GM12891 (cell line): ENCODE measurements at places on chromosomes 4 and X.
A peak's percentile ranks its signal among the peaks of the same experiment; 100 is the strongest.

DNA sequence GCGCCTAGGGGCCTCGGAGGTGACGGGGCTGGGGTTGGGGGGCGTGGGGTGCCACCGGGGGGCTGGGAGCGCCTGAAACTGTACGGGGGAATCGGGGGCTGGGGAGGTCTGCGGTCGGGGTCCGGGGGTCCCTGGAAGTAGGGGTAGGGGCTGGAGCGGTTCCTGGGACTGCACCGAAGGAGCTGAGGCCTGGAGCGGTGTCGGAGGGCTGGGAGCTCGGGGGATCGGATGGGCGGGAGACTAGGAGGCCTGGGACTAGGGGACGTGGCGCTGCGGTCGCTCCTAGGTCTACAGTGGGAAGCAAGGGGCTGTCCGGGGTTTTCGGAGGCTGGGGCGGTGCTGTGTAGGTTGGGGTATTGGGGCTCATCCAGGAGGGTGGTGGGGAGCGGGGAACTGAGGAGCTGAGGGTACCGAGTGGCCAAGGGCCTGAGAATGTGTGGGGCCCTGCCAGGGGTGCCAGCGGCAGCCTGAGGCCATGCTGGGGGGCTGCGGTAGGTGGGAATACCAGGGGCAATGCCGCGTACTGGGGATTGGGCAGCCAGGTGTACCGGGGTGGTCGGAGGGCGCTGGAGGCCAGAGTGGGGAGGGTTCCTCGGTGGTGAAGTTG lies 562 bp downstream of the AKAP17A start:
- no peak for DNase-seq

DNA sequence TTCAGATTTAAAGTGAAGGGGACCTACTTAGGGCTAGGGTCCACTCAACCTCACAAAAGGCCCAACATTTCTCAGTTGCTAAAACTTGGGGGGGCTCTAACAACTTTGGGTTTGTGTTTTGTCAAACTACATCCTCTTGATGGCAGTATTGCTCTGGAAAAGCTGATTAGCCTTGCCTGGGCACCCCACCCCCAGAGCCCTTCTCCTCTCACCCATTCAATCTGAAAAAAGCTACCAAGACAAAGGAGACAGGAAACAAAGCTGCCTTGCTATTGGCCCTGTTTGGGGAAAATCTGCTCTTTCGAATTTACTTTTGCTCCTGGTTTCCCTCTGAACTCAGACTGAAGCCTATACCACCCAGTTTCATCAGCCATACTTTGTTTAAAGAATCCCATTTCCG lies 195.2 kb upstream of the STK26 start:
- no peak for DNase-seq

DNA sequence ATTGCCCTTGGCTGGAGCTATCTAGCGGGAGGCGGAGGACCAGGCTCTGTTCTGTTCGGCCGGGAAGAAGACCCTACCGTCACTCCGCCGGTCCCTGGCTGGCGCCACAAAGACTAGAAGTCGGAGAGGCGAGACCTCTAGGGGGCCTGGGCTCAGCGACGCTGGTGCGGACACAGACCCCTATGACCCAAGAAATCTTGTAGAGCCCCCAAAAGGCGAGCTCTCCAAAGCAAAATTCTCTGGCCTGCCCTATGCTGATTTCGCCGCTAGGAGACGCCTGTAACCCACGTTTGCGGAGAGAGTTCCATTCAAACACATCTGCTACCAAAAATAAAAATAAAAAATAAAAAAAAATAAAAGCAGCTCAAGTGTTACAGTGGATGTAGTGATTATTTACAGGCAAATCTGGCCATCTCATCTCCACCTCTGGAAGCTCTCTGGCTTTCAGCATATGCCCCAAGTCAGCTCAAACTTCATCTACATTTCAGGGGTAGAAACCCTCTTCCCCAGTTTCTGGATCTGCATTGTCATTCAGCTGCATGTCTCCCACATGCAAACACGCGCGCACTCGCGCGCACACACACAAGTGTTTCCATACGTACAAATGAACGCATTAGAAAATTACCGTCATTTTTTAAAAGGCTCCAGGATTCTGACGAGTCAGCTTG lies 2.4 kb upstream of the PCDH10 start:
- DNase-seq, result peak; percentile 21

GRCh38 chr4:115851918-115852766 lies 738.7 kb upstream of the NDST4 start:
- DNase-seq, result peak; percentile 14

DNA sequence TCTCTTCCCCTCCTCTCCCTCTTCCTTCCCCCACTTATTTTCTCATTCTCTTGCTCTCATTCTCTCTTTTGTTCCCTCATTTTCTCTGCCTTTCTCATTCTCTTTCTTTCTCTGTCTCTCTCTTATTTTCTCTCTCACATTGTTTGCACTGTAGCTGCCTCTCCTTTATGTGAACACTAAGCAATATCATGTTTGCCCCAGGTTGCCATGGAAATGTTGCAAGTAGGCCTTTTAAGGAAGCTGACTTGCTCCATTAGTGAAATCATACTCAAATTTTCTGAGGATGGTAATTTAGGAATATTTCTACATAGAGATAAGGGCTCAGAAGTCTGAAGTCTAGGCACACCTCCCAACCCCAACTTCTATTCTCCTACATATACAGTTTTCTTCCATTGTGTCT lies 130.1 kb downstream of the EDA start:
- no peak for DNase-seq

DNA sequence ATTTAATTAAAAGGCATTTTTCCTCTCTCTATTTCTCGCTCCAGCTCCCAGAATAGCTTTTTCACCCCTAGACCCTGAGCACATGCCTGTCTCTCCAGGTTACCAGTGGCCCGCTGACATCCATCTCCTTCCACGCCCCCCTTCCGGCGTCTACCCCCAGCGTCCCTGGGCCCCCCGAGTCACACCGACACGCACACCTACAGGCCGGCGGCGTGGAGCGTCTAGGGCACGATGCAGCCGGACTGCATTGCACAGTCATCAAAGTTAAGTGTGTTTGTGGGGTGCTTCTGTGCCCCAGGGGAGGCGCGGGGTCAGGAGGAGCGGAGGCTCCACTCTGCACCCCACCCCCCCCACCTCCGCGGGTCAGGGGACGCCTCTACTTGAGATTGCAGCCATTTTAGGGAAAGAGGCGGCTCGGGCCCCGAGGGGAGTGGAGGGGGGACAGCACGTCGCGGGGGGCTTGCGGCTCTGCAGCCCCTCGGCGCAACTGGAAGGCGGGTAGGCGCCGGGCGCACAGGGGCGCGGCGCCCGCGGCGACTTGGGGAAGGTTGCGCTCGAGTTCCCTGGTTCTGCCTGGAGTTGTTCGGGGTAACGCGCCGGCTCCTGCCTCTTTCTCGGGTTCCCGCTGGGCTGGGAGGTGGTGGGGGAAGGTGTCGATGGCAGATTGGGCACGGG lies 112.7 kb downstream of the DHX15 start:
- peak; percentile 32 for DNase-seq

DNA sequence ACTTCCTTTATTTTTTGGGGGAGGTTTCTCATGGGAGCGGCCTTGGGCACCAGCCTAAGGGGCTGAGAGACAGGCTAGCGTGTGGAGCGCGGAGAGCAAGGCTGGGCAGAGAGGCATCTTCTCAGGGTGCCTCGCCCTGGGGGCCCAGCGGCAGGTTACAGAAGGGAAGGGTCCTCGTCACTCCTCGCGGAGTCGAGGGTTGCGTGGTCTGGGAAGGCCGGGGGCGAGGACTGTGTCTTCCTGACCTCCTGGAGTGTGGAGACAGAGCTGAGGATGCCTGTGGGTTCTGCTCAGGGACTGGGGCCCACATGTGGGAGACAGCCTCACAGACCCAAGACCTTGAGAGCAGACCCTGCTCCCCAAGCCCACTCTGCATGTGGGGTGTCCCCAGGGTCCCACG lies 79.6 kb upstream of the LRPAP1 start:
- DNase-seq, result no peak

- peak; percentile 55 for DNase-seq
Observed at GRCh38 chr4:152696764-152697261, 17.0 kb upstream of the TMEM154 start.

DNA sequence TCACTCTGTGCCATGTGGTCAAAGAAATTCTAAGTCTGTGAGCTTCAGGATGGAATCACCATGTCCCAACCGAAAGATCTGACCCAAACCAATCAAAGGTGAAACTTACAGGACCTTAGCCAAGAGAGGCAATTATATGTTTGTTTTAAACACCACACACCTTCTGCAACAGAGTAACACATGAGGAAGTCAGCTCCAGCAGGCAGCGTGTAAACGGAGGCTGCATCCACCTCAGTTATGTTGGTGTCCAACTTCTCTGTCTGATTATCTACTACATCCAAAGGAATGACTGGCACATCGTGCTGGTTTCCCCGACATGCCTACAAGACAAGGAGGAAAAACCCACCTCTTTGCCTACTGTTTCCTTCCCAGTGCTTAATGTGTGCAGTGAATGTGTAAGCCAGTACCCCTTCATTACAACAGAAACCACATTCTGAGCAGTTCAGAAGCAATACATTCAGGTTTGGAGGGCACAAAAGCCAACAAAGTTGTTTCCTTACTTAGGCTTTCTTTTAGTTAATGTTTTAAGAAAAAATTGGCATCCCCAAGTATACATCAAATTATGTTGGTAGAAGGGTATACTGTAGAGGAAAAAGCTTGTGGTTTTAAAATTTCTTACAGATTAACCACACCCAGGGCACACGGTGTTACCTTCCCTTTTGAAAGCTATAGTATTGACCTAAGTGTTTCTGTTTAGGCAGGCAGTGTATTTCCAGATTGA lies 12.4 kb downstream of the CASP6 start:
- no peak for DNase-seq

DNA sequence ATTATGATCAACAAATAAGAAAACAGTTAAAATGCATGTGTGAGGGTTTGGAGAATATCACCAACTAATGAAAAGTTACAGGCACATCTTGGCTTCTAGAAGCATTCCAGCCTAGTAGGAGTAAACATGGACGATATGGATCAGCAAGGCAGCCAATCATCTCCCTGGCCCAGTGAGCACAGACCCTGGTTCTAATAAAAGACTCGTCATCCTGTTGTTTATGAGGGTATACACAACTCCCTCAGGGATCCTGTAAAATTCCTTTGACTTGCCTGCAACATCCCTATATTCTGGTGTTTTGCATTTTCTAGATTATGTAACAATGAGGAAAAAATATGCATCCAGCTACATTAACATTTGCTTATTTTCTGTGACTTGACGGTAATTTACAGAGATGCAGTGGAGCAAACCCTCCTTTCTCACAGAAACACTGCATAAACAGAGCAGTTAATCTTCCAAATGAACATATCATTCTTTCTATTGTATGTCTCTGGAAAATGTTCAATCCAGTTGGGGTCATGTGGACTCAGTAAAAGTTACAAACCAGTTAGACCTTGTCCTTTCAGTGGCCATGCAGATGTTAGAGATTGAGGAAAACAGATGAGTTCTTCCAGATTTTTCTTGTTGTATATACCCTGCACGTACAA lies 88.9 kb upstream of the NDP start:
- DNase-seq, result no peak

DNA sequence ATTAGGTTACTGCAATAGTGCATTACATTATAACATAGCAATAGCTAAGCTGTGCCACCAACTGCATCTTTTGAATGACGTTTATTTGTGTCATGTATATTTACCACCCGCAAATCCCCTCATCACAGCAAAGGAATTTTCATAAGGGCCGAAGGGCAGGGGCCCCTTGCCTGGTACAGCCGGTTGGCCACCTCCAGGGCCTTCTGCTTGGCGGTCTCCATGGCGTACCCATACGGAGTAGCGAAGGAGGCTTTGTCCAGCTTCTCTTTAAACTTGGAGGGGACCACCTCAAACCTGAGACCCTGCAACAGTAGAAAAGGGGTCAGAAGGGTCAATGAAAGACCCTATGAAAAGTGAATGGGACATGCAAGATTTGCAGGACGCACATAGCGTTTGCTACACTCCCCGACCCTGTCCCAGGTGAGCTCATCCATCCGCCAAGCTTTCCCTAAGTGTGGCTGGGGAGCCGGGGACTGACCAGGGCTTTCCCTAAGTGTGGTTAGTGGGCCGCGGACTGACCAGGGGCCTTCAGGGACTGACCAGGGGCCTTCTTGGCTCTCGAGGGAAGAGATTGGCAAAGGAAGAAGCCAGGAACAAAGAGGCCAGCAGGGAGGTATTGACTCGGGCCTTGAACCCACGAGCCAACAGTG lies 10.6 kb downstream of the ASMTL start:
- DNase-seq, result no peak

DNA sequence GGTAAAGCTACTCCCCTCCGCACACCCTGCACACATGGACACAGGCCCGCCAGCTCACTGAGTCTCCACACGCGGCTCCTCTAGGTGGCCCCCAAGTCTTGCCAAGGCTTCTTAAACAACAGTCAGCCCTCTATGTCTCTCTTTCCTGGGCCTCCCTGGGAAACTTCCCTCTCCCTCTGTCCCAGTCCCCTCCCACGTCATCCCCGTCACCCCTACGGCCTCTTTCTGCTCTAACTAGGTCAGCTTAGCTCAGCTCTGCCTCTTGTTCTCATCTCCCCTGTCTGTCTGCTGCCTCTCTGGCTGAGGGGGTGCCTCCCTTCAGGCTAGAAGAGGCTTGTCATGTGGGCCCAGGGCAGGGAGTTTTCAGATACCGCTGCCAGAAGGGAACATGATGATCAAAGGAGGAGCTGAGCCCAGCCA lies 38.8 kb downstream of the SEPTIN6 start:
- DNase-seq, result no peak

DNA sequence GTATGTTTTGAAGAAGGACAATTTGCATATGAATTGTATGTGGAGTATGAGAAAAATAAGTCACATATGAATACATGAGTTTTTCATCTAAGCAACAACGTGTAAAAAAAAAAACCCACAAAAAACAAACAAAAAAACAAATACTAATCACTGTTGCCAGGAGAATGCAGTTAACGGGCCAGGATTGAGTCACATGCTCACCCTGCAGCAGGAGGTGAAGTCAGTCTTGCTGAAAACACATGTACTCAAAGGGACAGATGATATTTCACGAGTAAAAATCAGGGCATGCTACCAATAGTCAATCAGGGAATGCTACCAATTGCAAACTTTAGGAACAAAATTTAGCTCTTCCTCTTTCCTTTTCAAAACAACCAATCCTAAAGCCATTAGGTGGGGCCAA lies 10.4 kb upstream of the DCLK2 start:
- DNase-seq, result no peak

GRCh38 chr4:156515295-156515694 lies 456.3 kb downstream of the PDGFC start:
- no peak for DNase-seq

DNA sequence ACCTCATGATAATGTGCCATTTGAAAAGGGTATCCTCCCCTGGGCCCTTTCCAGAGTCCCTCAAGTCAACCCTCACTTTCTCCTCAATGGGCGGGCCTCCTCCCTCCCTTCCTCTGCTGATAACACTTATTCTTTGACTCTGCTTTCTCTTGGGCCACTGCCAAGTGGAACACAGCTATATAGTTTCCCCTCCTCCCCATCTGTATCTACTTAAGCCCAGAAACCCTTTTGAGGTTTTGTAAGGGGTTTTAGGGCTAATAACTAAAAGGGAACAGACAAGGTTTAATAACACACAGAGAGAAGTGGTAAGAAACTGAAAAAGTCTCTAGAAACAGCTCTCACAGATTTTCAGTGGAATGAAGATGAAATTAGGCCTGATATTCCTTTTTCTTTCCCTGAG lies 116.7 kb downstream of the GPC3 start:
- DNase-seq, result no peak

GRCh38 chr4:180665481-180665880 lies 1577.7 kb upstream of the TENM3 start:
- DNase-seq, result no peak
